ENCODE measurements at places on chromosomes 7 and 10. TPM values are rescaled to one million over a fixed set of nuclear protein-coding genes. Genes with fewer than 3 reads are reported as not detected.

DNA sequence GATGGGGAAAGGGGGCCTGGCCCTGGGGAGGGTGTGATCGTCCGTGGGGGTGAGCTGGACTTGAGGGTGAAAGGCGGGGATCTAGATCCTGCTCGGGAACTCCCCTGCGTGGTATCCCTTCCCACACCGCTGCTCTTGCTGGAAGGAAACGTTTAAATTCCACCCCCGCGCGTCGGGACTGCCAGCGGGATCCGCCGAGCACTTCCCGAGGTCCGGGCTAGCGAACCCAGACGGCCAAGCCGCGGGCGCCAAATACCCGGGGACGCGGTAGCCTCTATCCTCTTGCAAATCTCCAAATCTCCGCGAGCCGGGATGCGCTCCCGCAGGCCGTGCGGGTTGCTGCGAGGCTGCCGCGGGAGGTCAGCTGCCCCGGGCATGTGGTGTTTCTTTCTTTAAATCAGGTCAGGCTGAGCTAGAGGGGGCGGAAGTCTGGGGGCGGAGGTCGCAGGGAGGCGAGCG is 904 bp downstream of the NPTX2 start:
- peaks cover 87% of the 10 kb centered on the region for H3K27me3 ChIP-seq
- no peak for DNase-seq
- peaks cover 27% of the 10 kb centered on the region for H3K4me1 ChIP-seq

The NUTM2A gene
- total RNA-seq: 3.7 TPM

- H3K27ac ChIP-seq: no peak overlapping the region
- no peaks in the 10 kb centered on the region for H3K36me3 ChIP-seq
- H3K4me3 ChIP-seq: no peak overlapping the region
- no peak for DNase-seq
- H3K4me1 ChIP-seq: no peaks in the 10 kb centered on the region
Measured at GRCh38 chr7:9189703-9190102, 756.3 kb downstream of the NXPH1 start.

DNA sequence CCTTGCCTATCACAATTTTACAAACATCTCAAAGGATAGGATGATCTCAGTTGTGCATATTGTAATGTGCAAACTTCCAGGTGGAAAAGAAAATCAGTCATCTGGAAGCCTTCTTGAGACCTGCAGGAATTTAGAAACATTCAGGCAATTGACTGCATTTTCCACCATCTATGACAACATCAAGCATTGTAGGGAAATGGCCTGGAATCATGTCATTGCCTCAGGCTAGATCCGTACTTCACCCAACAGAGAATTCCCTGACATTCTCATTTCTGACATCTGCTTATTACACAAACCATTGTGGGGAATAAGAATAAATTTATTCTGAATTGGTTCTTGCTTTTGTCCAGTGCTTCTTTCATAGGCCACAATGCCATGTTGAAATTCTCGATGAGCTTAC is 124.9 kb upstream of the NPVF start:
- H3K36me3 ChIP-seq: no peaks in the 10 kb centered on the region
- H3K27me3 ChIP-seq: no peaks in the 10 kb centered on the region
- DNase-seq: no peak
- no peak overlapping the region for H3K27ac ChIP-seq

DNA sequence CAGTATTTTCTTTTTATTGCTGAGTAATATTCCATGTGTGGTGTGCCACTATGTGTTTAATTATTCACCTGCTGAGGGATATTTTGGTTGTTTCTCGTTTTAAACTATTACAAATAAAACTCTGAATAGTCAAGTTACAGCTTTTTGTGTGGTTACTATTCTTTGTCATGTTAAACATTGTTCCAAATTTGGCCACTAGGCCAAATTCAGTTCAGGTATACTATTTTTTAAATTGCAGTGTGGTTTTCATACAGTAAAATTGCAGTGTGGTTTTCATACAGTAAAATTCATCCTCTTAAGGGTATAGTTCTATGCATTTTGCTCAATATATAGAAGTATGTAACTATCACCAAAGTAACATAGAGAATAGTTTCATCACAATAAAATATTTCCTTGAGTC is 97.4 kb upstream of the FAM3C start:
- peaks cover 2% of the 10 kb centered on the region for H3K36me3 ChIP-seq
- no peak for DNase-seq
- H3K27me3 ChIP-seq: no peaks in the 10 kb centered on the region

- peak overlapping the region; percentile 91 for H3K4me3 ChIP-seq
- H3K27ac ChIP-seq: peak overlapping the region; percentile 50
- peaks cover 35% of the 10 kb centered on the region for H3K4me1 ChIP-seq
- DNase-seq: no peak
- peaks cover 3% of the 10 kb centered on the region for H3K27me3 ChIP-seq
- peaks cover 4% of the 10 kb centered on the region for H3K36me3 ChIP-seq
Measured at GRCh38 chr7:151081170-151082101, 827 bp upstream of the FASTK start.

The UNCX gene
- total RNA-seq: 2.4 TPM

Measured in neural crest cell (in vitro differentiated cells).